ENCODE measurements at places on chromosomes 16 and 17.

- peak; percentile 60 for DNase-seq
Measured at GRCh38 chr16:53952215-53953208, 248.6 kb downstream of the FTO start.

GRCh38 chr17:43578699-43579565 is 32.8 kb upstream of the ETV4 start:
- DNase-seq = peak; percentile 86

DNA sequence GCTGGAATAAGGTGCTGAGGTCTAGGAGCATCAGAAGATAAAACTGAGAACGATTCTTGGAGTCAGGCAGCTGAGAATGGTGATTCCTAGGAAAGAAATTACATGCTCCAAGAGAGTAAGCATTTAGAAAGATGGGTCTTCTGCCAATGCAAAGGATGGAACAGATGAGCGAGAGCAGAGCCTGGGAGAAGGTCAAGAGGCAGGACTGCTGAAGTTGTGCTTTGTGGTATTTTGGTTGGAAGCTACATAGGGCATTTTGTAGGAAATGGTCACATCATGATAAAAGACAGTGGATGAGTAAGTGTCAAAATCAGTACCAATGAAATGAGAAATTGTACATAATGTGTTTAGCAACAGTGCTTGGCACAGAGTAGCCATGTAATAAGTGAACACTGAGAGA is 1.4 kb upstream of the CRYM start:
- no peak for DNase-seq

DNA sequence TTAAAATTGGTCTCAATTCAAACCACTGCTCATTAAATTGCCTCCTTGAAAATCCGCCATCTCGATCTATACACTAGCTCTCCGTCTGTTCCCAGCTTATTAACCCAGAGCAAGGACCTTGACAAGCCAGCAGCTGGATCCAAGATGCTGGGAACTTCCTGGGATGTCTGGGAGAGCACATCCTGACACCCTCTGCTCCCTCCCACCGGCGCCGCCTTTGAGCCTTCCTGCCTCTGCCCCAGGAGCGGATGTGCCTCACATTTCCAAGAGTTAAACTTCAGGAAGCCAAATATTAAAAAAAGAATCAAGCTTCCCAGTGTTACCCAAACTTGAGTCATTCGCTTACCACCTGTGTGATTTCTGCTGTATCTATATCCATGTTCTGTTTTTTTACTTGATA is 107.9 kb downstream of the HAPSTR1 start:
- DNase-seq = no peak

GRCh38 chr16:66590322-66590721 is 11.1 kb downstream of the CMTM2 start:
- DNase-seq = no peak

- peak; percentile 98 for DNase-seq
Measured at GRCh38 chr16:86994651-86995171, 322.5 kb downstream of the C16orf95 start.

DNA sequence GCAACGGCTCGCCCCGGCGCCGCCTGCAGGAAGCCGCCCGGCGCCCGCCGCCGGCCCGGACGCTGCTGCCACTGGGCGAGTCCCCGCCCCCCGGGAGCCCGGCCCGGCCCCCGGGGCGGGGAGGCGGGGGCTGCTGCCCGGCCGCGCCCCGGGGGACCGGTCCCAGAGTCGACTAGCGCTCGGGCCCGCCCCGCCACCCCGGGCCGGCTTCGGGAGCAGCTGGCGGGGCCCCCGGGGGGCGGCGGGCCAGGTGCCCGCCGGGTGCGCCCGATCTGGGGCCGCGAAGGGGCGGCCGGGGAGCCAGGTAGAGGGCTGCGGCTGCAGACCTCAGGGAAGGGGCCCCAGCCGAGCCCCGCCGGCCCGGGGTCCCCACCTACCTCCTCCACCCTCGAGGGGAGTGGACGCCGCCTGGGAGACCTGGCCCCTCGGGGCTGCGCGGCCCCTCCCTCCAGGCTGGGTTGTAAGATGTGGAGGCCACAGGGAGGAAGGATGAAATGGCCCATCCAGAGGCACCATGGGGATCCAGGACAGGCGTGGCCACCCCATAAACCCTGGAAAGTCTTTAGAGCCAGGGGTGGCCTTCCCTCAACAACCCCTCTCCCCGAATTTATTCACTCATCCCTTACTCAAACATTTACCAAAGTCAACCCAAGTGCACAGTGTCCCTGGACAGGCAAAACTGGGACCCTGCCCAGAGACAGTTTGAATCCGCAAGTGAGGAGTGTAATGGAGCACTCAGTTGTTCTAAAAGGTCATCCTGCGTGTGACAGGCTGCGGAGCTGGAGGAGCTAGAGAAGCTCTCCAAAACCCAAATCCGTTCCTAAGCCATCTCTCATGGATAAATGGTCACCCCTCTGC is at the start of gene CDYL2:
CDYL2 (minus strand) TSS at position 73 of the 858 bp plus-strand sequence. CDS start 425 bp downstream, outside the sequence.
- peak; percentile 71 for DNase-seq

DNA sequence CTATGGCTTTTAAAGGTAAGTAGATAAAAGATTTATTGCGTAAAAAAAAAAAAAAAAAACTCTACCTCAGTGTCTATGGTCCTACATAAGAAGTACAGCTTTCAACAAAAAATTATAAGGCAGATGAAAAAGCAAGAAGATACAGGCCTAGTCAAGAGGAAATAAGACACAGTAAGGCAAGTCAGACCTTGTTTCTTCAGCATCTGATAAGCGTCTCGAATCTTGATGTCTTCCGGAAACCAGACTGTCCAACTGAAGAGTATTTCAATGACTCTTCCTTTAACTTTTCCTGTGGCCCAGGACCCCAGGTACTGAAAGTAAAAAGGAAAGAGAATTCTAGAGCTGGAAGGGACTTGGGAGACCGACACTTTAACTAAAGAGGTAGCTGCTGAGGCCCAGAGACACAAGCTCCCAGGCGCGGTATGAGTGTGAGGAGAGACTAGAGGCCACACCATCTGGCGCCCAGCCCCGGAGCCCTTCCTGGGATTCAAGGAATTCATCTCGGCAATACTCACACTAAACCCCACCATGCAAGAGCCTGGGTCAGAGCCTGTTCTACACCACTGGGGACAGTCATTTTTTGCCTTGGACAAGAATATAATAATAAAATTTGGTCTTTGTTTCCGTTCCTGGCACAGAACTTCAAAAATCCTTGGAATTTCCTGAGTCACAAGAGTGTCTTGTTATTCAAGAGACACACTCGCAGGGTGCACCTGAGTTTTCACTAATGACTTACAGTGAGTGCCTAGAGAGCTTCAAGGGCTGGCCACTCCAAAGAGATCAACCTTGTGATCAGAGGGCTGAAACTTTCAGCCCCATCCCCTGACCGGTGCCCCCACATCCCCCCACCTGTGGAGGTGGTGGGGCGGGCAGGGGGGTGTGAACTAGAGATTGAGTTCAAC is 18.6 kb downstream of the GGA2 start:
- peak; percentile 93 for DNase-seq

GRCh38 chr17:55540414-55541091 is 29.3 kb upstream of the SMIM36 start:
- DNase-seq = peak; percentile 85

DNA sequence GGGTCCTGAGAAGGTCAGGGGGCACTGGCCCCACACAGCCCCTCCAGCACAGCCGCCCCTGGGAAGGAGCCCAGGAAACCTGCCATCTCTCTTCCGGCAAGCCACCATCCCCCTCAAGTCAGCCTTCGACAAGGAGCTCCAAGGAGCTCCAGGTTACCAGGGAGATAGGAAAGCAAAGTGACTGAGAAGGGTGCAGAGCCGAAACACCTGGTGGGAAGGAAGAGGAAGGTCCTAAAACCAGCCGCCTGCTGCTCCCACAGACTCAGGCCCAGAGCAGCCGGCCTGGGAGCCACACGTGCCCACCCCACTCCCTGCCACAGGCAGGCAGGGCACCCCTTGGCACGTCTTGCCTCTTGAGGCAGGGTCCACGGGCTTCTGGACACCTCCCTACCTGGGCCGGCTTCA is 80.7 kb downstream of the TIMM22 start:
- DNase-seq = no peak

DNA sequence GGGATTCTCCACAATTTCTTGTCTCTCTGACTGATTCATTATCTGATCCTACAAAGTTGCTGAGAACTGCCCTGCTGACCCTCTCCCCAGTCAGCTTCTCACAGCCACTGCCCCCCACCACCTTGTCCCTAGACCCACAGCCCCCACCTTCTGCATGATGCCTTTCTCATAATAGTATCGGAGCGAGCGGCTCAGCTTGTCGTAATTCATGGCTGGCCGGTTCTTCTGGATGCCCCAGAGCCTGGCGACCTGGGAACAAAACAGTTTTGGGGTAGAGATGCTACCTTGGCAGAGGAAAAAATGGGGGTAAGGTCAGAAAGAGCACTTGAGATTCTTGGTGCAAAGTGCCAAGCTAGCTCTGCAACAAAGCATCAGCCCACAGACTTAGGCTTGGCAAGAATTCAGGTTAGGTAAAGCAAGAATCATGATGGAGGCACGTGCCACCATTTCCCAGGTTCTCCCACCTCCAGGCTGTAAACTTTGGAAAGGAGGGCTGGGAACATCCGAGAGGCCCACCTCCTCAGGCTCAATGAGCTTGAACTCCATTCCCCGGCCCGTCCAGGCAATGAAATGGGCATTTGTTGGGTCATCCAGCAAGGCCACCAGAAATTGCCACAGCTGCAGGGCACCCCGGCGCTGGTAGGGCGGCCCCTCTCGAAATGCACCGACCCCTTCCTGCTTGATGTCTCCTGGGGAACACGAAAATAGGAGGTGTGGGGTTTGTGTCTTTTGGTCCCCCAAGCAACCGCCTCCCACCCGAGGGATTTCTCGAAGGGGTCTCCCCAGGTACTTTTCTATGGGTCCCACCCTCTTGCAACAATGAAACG is 16.9 kb downstream of the ETV4 start:
- no peak for DNase-seq

DNA sequence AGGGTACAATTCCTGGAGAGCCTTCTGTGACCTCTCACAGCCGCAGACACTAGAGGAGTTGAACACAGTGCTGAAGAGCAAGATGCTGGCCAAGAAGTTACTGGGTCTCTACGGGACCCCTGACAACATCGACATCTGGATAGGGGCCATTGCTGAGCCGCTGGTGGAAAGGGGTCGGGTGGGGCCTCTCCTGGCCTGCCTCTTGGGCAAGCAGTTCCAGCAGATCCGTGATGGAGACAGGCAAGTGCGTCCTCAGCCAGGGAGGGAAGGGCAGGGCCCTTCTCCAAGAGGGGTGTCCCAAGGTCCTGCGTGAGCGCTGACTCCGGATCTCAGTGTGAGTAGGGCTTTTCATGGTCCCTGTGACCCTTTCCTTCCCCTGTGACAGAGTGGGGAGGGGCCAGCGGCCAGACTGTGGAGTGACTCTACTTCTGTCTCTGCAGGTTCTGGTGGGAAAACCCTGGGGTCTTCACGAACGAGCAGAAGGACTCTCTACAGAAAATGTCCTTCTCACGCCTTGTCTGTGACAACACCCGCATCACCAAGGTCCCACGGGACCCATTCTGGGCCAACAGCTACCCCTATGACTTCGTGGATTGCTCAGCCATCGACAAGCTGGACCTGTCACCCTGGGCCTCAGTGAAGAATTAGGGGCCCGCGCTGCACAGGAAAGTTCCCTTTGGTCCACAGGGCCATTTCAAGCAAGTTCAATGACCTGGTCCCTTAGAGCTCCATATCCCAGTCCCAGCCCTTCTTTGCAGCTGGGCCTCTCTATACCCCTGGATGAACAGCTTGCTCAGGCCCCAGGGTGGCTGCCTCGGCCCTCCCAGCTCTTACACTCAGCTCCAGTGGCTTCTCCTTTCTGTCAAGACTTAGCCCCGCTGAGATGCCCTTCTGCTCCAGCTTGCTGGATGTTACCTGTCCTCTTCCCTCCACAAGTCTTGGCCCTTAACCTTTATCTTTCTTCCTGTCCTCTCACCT is 13.1 kb downstream of the MPO start:
- no peak for DNase-seq

DNA sequence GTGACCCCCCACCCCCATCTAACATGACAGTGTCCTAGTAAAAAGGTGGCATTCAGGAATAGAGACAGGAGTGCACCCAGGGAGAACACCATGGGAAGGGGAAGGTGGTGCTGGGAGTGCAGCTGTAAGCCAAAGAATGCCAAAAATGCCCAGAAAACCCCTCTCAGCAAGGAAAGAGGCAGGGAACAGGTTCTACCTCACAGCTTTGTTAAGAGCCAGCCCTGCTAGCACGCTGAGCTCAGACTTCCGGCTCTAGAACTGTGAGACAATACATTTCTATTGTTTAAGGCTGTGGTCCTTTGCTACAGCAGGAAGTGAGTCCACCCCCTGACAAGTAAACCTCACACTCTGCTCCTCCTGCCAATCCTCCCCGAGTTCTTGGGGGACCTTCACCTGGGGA is 302.4 kb upstream of the N4BP1 start:
- DNase-seq = peak; percentile 4

DNA sequence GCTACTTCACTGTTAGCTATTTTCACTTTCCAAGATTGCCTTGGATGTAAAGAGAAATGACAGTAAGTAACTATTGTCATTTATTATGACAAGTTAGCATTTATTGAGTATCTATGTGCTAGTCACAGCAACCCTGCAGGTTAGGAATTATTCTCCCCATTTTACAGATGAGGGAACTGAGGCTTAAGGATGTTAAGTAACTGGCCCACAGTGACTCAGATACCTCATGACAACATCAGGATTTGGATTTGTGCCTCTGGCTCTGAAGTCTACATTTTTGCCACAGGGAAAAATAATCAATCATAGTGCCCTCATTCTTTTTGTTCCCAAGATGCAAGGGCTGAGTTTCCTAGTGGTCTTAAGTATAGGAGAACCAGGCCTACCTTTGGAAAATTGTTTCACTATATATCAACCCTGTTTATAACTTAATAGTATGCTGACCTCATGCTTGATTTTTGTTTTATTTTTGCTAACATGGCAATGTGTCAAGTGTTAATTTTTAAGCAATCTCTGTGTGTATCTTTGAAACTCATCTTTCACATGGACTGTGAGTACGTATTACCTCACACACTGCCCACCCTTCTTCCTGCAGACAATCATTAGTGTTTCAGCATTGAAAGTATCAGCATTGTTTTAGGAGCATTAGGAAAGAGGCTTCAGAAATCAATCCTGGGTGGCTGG is 105.0 kb downstream of the TANGO6 start:
- DNase-seq = peak; percentile 83

DNA sequence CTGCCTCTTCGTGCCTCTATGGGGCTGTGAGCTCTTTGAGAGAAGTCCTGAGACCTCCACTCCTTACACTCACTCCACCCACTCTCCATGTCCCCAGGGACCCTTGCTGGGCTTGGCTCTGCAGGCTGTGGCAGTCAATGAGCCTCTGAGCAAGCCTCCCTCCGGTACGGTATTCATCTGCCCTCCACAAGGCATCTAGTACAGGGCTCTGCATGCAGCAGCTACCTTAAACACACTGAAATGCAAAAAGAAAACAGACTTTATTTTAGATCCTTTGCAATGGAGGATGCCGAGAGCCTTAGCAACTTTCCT is 38.9 kb upstream of the SMPD3 start:
- DNase-seq = no peak

GRCh38 chr16:30478766-30479478 is 6.4 kb downstream of the ITGAL start:
- DNase-seq = no peak

DNA sequence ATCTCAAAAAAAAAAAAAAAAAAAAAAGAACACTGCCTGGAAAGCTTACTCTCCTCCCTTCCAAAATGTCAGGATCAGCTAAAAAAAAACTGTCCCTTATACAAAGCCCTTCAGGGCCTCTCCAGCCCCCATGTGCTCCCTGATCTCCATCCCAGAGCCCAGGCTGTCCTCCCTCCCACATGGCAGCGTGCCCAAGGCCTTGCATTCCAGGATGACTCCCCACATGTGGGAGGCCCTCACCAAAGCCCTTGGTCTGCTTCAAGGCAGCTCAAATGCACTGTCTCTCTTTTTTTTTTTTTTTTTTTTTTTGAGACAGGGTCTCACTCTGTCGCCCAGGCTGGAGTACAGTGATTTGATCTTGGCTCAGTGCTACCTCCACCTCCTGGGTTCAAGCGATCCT is 2.3 kb downstream of the FDXR start:
- peak; percentile 43 for DNase-seq

- no peak for DNase-seq
Measured at GRCh38 chr16:740459-740763, 386 bp downstream of the CIAO3 start.

Data from kidney tubule cell (primary cell).